SK-N-MC (cell line): ENCODE measurements at places on chromosomes 4 and X.
A peak's percentile ranks its signal among the peaks of the same experiment; 100 is the strongest.

GRCh38 chr4:151418385-151418784 is 9.4 kb downstream of the FHIP1A start:
- no peak for DNase-seq

DNA sequence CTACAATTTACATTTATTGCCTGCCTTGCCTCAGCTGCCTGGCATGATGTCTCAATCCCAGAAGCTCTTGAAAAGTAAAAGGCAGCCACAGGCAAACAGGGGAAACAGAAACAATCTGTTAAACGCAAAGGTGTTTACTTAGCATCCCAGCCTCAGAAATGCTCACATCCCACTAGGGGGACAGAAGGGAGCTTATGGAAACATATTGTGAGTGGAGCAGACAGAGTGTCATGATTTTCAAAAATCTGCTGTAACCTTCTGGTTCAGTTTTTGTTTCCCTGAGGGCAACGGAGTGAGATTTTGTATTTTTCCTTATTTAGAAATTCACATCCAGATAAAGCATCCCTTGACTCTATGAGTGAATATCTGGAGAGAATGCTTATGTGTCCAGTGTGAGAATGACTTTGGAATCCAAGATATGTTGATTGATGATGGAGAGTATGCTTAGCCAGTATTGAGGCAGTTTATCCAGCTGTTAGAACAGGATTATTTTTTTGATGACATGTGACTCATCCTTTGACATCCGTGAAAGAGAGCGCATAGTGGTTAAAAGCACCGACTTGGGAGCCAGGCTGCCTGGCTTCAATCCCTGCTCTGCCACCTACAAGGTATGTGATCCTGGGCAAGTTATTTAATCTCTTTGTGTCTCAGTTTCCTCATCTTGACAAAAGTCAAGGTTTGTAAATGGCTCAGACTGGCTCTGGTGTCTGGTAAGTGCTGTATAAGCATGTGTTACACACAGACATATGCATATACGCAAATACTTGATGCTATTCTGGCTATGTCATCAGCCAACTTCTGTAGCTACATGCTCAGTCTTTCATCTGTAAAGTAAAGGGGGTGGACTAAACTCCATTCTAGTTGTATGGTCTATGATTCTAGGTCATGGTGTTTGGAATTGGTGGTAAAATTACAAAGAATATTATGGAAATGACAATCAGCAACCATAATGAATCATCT is 381.2 kb downstream of the RAPGEF2 start:
- no peak for DNase-seq

DNA sequence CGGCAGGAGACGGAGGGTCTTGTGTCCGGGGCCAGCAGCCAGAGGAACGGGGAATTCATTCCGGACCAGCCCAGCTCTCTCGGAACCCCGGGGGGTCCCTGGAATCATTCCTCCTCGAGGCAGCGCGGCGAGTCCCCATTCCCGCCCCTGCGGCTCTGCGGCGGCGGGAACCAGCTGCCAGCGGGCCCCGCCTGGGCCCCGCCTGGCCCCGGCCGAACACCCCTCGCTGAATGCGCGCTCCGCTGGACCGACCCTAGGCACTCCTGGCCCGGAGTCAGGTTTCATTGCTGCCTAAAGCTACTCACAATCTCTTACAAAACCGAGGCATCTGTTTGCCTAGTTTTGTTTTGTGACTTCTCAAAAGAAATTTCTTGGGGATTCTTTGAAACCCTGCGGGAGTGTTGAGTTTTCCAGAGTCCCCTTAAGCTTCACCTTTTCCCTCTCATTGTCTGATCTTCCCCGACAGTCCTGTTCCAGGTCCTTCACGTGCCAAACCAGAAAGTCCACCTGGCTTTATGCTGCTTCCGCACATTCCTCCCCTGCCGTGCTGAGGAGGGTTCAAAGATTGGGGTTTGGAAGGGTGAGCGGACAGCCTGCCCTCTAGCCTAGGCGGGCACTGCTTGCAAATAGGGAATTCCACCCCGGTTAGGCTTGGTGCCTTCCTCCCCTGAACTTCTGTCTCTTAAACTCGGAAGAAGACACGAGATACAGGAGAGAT is 789 bp downstream of the ARHGAP10 start:
- DNase-seq, result no peak

- DNase-seq, result no peak
Measured at GRCh38 chr4:40536032-40536431, 93.6 kb downstream of the RBM47 start.

GRCh38 chrX:49039598-49040375 is 3.4 kb downstream of the TFE3 start:
- peak; percentile 84 for DNase-seq
